ENCODE measurements at places on chromosomes 13 and 19. TPM values are rescaled to one million over a fixed set of nuclear protein-coding genes. Genes with fewer than 3 reads are reported as not detected.

DNA sequence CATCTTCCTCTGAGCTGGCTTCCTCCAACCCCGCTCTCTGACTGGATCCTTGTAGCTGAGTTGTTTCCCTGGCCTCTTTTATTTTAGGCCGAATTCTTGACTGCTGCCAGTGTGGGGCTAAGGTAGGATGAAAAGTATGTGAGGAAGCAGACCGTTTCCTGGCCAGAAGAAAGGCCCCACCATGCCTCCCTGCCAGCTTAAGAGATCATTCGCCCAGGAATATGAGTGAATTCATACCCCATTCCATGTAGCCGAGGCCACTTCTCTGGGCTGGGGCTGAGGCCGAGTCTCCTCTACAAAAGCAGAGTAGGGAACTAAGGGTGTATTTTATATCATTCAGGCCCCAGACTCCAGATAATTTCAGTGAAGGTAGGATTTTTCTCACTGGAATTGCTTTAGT is 32.3 kb downstream of the NFIX start:
- peaks cover 13% of the 10 kb centered on the region for H3K4me1 ChIP-seq
- no peak overlapping the region for H3K27ac ChIP-seq
- H3K4me3 ChIP-seq = no peak overlapping the region
- H3K27me3 ChIP-seq = no peaks in the 10 kb centered on the region
- no peak for DNase-seq
- no peaks in the 10 kb centered on the region for H3K36me3 ChIP-seq

DNA sequence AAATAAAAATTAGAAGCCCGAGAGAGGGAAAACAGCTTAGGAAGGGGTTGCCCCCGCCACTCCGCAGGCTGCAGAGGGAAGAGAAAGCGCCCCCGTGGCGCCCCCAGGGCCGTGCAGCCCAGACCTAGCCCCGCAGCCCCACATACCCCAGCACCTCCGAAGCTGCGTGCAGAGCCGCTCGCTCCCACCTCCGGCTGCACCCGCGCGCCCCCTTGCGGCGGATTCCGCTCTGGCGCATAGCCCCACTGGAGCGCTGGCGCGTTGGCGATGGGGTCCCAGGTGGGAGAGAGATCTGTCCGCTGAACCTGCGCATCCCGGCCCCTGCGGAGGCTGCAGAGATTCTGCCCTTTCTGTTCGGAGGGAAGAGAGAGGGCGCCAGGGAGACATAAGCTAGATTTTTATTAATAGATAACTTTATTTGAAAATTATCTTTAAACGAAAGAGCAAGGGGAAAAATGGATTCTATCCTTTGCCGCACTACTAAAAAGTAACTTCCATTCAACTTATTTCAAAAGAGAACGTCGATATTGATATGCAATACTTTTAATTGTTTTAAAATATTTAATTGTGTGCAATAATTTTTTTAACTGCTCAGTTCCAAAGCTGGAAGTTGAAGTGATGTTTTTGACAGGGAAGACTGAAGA is 11.7 kb upstream of the CLN5 start:
- peak; percentile 59 for DNase-seq
- H3K27ac ChIP-seq = no peak overlapping the region
- no peaks in the 10 kb centered on the region for H3K4me1 ChIP-seq
- no peaks in the 10 kb centered on the region for H3K36me3 ChIP-seq
- no peaks in the 10 kb centered on the region for H3K27me3 ChIP-seq

GRCh38 chr19:1446713-1447481 is 3.0 kb upstream of the APC2 start:
- peaks cover 13% of the 10 kb centered on the region for H3K4me1 ChIP-seq
- no peak overlapping the region for H3K27ac ChIP-seq
- no peak for DNase-seq
- peaks cover 4% of the 10 kb centered on the region for H3K36me3 ChIP-seq
- H3K4me3 ChIP-seq = no peak overlapping the region

ITGBL1 gene
- total RNA-seq = 0.97 TPM

PEAK3 gene
- total RNA-seq = not detected
